ENCODE measurements at places on chromosomes 3 and 15.

DNA sequence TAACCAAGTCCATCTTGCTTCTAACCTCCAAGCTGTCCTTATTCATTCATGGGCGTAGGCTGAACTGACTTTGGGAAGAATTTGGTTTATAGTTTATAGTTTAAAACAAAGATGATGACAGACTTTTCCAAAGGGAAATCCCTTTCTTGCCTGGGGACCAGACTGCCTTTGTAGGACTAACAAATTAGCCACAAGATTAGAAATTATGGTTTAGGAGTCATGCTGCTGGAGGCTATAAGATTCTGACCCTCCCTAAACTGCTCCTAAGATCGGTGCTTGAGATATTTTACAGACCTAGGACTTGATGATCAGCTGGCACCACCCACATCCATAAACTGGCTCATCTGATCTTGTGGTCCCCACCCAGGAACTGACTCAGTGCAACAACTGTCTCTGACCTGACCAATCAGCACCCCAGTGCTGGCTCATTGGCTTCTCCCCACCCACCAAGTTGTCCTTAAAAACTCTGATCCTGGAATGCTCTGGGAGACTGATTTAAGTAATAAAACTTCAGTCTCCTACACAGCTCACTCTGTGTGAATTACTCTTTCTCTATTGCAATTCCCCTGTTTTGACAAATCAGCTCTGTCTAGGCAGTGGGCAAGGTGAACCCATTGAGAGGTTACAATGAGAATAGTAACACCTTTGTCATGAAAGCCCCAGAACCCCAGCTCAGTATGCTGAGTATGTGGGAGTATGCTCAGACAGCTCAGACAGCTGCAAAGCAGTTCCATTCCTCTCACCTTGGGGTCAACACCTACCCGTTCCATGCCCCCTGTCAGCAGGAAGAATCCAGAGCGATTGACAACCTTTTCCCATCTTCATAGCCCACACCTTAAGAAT, 51.6 kb upstream of the C15orf39 start:
- peak; percentile 83 for DNase-seq

DNA sequence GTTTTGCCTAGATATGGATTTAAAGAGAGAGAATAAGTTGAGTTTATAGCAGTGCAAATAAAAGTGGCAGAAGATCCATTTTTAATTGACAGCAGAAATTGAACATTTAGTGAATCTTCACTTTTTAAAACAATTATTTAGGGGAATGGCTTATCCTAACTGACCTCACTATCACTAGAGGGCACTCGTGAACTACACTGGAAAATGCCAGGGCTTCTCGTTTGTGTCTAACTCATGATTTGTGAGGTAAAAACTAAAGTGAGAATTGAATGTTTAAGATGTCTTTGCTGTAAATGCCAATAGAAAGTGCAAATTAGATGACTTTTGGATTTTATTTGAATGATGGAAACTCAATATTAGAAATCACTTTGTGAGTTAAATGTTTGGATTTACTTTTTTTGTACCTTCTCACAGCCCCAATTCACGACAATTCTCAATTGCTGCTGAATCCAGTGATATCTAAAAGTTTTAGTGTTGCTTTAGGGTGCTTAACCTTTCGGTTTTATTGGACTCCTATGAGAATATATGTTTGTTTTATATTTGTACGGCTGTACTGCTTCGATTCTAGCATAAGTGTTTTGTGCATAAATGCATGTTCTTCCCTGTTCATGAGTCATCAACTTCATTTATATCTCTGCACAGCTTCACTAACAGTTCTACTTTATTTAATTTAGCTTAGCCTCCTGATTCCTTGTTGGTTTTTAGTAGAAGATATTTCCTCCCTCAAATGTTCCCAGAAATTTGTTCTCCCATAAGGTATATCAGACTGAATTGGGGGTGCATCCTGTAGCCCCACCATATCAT, 462.1 kb downstream of the MFSD1 start:
- peak; percentile 39 for DNase-seq

- no peak for DNase-seq
These were observed 12.8 kb downstream of the CTNNB1 start for GRCh38 chr3:41212088-41212487.

DNA sequence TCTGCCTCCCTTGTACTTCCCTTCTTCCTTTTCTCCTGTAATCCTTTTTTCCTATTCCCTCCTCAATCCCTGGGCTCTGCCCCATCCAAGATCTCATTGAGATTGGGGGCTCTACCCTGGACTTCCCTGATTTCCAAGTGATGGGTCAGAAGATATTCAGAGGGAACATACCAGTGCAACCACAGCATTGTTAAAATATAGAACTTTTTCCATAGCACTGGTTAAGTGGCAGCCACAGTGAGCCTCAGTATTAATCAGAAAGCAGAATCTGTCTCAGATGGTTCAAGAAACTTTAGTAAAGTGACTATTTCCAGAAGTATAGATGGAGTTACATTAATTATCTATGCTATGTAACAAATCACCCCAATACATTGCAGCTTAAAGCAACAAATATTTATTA, 18.7 kb upstream of the SCN10A start:
- no peak for DNase-seq

GRCh38 chr15:99564221-99565048, 1.3 kb upstream of the MEF2A start:
- DNase-seq = peak; percentile 76

- peak; percentile 88 for DNase-seq
These were observed 13.9 kb downstream of the PLXND1 start for GRCh38 chr3:129592381-129593131.

- no peak for DNase-seq
These were observed 23.3 kb downstream of the LARP6 start for GRCh38 chr15:70830615-70831014.

DNA sequence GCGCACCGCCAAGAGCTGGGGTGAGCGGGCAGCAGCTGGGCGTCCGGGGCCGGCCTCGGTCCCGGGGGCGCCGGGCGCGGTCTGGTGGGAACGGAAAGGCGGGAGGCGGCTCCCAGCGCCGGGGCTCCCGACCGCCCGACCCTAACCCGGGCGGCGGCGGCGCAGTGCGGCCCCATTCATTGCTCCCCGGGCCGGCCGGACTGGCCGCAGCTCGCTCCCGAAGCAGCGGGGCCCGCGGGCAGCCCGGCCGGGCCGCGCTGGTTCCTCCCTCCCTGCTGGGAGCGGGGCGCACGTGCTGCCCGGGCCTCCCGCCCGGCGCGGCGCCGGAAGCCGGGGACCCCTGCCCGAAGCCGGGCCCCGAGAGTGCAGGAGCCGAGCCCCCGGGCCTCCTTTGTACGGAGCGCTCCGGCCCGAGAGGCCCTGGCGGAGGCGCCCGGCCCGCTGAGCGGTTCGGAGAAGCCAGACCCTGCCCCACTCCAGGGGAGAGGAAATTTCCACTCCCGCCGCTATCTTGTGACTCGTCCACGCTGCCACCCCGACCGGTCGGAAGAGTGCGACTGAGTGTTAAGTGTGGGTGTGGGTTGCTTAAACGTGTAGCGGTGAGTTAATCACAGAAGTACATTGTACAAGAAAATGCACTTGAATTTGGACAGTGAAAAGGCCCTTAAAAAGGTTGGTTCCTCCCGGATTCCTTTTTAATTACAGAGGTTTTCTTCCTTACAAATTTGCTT, 613 bp downstream of the ATP1B3 start:
- DNase-seq = peak; percentile 77

- DNase-seq = no peak
These were observed 103.1 kb downstream of the OTOL1 start for GRCh38 chr3:161599697-161600096.

GRCh38 chr3:181700168-181701087, 11.3 kb upstream of the SOX2 start:
- DNase-seq = peak; percentile 75

DNA sequence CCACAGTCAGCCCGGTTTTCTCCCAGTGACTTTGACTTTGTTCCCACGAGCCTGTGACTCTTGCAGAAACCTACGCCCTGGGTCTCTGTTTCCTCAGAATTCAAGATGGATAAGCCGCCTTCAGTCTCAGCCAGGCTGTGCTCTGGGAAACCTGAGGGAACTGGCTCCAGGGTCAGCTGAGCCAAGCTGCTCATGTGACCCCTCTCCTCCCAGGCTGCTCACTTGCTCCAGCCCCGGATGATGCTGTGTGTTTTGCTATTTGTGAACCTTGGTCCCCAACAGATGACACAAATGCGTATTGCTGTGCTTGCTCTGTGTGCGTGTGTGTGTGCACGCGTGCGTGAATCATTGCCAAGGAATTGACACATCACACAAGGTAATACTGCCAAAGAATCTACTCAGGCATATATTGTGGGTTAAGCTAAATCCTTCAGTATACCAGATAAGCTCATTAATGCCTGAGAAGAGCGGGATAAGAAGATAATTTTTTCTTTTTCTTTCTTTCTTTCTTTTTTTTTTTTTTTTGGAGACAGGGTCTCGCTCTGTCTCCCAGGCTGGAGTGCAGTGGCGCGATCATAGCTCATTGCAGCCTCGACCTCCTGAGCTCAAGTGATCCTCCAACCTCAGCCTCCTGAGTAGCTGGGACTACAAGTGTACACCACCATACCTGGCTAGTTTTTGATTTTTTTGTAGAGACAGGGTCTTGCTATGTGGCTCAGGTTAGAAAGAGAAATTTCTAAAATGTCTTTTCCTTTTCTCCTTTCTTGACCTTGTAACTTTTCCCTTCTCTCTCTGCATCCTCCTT, 29.2 kb upstream of the UMPS start:
- DNase-seq = no peak

- no peak for DNase-seq
These were observed 4.4 kb downstream of the KLF15 start for GRCh38 chr3:126352476-126353454.

All from suppressor macrophage (primary cell).